ENCODE measurements at places on chromosomes 13 and 19.

DNA sequence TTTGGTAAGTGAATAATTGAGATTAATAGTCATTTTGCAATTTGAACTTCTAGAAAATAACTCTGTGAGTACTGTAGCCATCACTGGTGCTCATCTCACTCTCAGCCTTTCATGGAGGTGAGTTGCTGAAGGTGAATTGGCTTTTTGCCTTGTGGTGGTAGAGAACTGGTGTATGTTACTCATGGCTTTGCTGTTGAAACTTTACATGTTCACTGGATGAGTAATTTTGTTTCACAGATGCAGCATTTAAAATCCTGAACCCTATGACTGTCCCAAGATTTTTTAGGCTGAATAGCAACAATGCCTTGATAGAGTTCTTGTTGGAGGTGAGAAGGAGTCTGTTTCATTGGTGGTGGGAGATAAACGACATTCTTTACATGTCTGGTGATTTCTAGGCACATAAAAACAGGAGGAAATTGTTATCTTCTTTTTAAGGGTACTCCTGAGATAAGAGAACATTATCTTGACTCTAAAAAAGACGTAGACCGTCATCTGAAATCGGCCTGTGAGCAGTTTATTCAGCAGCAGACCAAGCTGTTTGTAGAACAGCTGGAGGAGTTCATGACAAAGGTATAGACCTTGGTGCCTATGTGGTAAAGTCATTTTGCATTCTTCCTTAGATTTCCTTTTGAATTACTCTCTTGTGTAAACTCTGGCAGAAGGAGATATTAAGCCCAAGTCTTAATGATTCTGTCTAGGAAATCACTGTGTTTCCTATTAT, 53.9 kb downstream of the COG3 start:
- no peak for DNase-seq

DNA sequence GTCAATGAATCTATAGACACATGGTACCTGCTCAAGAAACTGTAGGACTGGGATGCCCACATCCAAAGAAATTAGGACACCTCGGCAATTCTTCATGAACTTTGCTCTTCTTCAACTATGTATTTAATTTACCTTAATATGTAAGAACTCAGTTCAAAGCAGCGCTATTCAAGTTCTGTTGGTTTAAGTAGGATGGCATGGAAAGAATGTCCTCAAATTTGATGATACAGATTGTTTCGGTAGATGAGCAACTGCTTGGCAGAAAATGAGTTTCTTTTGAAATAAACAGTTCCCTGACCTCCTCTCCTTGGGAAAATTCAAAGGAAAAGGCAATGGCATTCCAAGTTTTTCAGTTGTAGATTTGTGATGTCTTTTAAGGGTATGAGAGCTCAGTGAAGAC, 36.7 kb downstream of the FGF9 start:
- DNase-seq: no peak

GRCh38 chr13:110317093-110317492, 10.0 kb downstream of the COL4A2 start:
- no peak for DNase-seq

GRCh38 chr13:98557937-98558792, 18.7 kb downstream of the STK24 start:
- no peak for DNase-seq

DNA sequence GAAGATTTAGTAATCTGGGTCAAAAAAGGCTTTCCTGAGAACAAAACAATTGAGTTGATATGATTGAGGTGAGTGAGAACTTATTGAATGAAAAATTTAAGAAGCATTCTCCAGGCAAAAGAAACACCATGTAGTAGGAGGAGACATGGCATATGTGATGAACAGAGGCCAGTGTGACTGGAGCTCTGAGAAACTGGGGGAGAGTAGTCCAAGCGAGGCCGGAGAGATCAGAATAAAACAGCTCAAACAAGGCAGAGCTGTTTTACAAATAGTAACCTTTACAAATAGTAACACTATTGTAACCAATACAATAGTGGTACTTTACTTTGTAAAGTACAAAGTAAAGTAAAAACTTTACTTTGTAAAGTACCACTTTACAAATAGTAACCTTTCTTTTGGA, 1159.1 kb downstream of the PCDH9 start:
- no peak for DNase-seq
